ENCODE measurements at places on chromosomes 12 and 14. TPM values are rescaled to one million over a fixed set of nuclear protein-coding genes. Genes with fewer than 3 reads are reported as not detected.
A peak's percentile ranks its signal among the peaks of the same experiment; 100 is the strongest.

GRCh38 chr12:77492536-77492935, 338.2 kb upstream of the NAV3 start:
- no peak overlapping the region for H3K4me3 ChIP-seq
- no peaks in the 10 kb centered on the region for H3K36me3 ChIP-seq
- no peaks in the 10 kb centered on the region for H3K27me3 ChIP-seq
- no peaks in the 10 kb centered on the region for H3K4me1 ChIP-seq

- no peaks in the 10 kb centered on the region for H3K4me1 ChIP-seq
- H3K27me3 ChIP-seq: peaks cover 40% of the 10 kb centered on the region
- H3K27ac ChIP-seq: no peak overlapping the region
- no peaks in the 10 kb centered on the region for H3K36me3 ChIP-seq
Measured at GRCh38 chr14:64811676-64812075, 68.0 kb downstream of the SPTB start.

DNA sequence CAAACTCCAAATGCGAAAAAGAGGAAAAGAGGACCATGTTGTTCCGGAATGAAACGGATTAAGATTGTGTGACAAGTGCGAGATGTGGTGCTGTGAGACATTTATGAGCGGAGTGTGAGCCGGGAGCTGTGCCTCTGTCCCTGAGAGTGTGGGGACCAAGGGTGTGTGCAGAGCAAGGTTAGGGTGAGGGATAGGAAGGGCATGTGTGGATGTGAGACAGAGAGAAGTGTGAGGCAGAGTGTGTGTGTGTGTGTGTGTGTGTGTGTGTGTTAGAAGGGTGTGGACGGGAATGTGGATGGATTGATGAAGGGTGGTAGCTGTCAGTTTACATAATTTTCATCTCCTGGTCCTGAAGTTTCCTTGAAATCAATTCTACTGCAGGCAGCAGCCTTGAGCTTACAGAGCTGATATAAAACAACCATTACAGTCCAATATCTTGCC, 4.3 kb upstream of the OTX2 start:
- H3K4me1 ChIP-seq: peaks cover 5% of the 10 kb centered on the region
- no peak overlapping the region for H3K4me3 ChIP-seq
- peaks cover 87% of the 10 kb centered on the region for H3K27me3 ChIP-seq
- H3K36me3 ChIP-seq: peaks cover 10% of the 10 kb centered on the region
- DNase-seq: no peak

- H3K27ac ChIP-seq: no peak overlapping the region
- no peak overlapping the region for H3K4me3 ChIP-seq
Measured at GRCh38 chr14:58469309-58469708, 41.8 kb downstream of the KIAA0586 start.

GRCh38 chr14:35883677-35884293, 57.6 kb downstream of the BRMS1L start:
- peaks cover 14% of the 10 kb centered on the region for H3K27me3 ChIP-seq
- H3K4me1 ChIP-seq: peaks cover 5% of the 10 kb centered on the region
- H3K4me3 ChIP-seq: no peak overlapping the region

DNA sequence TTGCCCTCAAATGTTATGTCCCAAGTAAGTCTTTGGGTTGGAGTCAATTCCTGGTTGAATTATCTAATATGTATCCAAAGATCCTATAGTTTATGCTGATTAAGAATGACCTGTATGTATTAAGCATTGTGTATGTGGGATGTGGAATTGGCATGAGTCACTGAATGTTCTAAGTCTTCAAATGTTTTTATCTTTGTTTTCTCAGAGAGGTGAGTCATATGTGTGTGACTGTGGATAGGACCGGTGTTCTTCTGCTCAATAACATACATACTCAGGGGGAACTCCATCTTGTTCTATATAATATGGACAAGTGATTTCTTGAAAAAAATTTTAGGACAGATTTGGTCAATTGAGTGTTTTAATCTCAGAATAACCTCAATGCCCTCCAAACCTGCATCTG, 57.9 kb downstream of the NAV3 start:
- H3K4me1 ChIP-seq: no peaks in the 10 kb centered on the region
- no peaks in the 10 kb centered on the region for H3K27me3 ChIP-seq
- H3K27ac ChIP-seq: no peak overlapping the region

DNA sequence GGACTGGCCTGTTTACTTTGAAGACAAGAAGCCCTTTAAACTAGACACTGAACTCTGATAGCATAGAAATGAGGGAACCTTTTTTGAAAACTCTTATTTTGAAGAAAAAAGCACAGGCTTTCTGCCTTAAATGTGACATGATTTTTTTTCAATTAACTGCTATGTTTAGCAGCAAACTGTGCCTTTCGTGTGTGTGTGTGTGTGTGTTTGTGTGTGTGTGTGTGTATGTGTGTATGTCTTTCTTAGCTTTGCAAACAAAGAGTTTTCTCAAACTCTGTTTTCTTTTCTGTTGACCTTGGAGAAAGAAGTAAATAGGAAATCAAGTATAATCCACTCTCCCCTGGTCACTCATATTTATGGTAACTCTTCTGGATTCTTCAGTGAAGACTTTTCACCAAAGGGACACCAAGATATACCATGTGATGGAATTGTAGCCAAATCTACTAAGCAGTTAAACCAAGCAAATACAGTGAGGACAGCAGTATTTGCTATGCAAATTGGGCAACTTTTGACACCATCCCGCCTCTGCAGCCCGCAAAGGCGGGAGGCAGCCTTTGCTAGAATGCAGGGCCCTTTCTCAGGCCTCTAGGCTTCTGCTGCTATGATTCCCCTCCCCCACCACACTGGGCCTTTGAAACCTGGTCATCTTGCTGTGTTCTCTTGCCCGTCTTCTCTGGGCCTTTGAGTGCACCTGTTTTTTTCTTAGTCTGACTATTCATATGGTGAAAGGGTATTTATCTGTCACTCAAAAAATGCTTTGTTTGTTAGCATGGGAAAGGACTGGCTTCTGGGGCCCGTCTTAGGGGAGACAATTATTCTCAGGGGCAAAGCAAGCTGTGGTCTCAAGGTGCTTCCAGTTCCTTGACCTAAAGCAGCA, 107.9 kb downstream of the MYRFL start:
- peaks cover 13% of the 10 kb centered on the region for H3K27me3 ChIP-seq
- H3K36me3 ChIP-seq: no peaks in the 10 kb centered on the region
- no peak overlapping the region for H3K4me3 ChIP-seq

YLPM1 gene
- total RNA-seq: 64.1 TPM

- no peaks in the 10 kb centered on the region for H3K27me3 ChIP-seq
- no peak overlapping the region for H3K27ac ChIP-seq
- no peak overlapping the region for H3K4me3 ChIP-seq
- peaks cover 7% of the 10 kb centered on the region for H3K4me1 ChIP-seq
- no peaks in the 10 kb centered on the region for H3K36me3 ChIP-seq
Measured at GRCh38 chr12:69428351-69429073, 41.7 kb upstream of the FRS2 start.

ITPR2 gene
- 31.1 TPM for total RNA-seq

NOVA1 gene
- total RNA-seq: 0.42 TPM

DNA sequence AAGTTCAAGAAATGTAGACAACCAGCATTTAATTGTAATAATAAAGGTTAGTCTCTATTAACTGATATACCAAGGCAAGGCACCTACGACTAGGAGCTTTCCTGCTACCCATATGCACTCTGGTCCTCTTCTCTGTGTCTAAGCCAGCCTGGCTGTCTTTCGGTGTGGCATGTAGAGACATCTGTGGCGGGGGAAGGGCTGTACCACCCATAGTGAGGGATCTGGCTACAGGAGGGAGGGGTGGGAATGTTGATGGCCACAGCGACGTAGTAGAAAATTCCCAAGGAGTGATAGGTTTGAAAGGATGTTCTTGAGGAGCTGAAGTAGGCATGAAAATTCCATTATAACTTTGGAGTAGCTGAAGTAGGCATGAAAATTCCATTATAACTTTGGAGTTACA, 344.2 kb downstream of the ATP23 start:
- H3K36me3 ChIP-seq: no peaks in the 10 kb centered on the region
- DNase-seq: no peak
- H3K27ac ChIP-seq: no peak overlapping the region
- H3K27me3 ChIP-seq: no peaks in the 10 kb centered on the region
- no peak overlapping the region for H3K4me3 ChIP-seq

DNA sequence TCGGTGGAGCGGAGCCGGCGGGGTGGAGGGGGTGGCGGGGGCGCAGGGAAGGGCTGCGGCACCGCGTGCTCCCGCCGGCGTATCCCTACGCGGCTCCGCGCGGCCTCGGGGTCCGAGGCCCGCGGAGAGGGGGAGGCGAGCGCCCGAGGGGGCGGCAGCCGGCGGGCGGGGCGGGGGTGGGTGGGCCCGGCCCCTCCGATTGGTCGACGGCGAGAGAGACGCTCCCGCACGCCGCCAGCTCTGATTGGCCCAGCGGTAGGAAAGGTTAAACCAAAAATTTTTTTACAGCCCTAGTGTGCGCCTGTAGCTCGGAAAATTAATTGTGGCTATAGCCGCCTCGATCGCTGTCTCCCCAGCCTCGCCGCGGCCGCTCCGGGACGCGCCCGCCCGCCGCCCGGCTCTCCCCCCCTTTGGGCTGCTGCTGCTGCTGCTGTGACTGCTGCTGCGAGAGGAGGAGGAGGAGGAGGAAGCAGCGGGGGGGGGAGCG, at the start of gene FOXG1:
Gene FOXG1 (plus strand): TSS at position 319 of the 487 bp plus-strand sequence. CDS start 493 bp downstream, outside the sequence.
- H3K36me3 ChIP-seq: peaks cover 14% of the 10 kb centered on the region
- DNase-seq: no peak
- H3K27me3 ChIP-seq: peaks cover 52% of the 10 kb centered on the region
- peak within 1 kb of the TSS; percentile 23 for H3K4me3 ChIP-seq

DNA sequence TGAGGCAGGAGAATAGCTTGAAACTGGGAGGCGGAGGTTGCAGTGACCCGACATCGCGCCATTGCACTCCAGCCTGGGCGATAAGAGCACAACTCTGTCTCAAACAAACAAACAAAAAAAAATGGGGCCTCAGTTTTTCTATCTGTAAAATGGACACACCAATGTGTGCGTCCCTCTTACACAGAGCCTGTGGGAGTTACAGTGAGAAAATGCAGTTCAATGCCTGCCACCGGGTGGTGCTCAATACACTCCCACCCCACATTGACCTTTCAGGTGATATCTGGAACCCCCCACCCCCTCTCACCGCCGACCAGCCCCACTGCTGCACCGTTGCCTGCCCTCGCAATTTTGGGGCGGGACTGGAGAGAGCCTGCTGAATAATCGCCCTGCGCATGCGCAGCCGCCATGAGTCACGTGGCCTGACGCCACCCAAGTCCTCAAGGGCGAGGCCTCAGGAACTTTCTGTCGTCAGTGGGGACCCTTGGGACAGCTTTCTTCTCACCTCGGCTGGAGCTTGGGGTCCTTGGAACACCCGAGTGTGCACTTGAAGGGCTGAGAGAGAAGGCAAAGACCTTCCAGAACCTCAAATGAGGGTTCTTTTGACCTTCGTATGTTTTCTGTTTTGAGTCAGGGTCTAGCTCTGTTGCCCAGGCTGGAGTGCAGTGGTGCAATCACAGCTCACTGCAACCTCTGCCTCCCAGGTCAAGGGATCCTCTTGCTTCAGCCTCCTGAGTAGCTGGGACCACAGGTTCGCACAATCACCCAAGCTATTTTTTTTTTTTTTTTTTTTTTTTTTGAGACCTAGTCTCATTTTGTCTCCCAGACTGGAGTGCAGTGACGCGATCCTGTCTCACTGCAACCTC, 14.6 kb upstream of the CABP1 start:
- peak; percentile 61 for DNase-seq
- no peak overlapping the region for H3K4me3 ChIP-seq
- peaks cover 10% of the 10 kb centered on the region for H3K27me3 ChIP-seq
- no peaks in the 10 kb centered on the region for H3K4me1 ChIP-seq

TSPAN9 gene
- total RNA-seq: not detected

DNA sequence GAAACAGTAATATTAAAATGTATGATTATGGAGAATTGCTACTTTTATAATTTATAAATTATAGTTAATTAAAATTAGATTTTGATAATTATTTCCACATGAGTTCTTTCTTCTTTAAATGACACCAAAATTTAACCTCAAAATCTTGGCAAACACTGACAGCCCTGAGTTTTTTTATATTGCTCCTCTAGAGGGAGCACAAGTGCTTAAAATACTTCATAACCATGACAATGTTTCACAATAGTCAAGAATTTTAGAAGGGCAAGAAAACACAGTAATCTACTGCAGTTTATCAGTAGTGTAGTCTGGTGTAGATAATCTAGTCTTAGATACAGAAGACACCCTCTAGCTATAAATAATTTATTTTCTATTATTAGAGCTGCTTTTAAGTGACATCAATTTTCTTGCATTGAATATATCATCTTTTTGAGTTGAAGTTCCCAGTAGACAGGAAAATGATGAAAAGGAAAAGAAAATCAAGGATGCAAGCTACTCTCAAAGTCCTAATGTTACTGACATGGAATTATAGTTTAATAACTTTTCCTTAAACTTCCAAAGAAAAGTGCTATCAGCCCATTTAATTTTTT, 14.3 kb upstream of the PTGER2 start:
- H3K4me3 ChIP-seq: no peak overlapping the region
- no peak overlapping the region for H3K27ac ChIP-seq
- H3K27me3 ChIP-seq: no peaks in the 10 kb centered on the region

- H3K27ac ChIP-seq: no peak overlapping the region
- no peak for DNase-seq
- no peaks in the 10 kb centered on the region for H3K4me1 ChIP-seq
Measured at GRCh38 chr14:56378475-56378877, 201.1 kb upstream of the TMEM260 start.

DNA sequence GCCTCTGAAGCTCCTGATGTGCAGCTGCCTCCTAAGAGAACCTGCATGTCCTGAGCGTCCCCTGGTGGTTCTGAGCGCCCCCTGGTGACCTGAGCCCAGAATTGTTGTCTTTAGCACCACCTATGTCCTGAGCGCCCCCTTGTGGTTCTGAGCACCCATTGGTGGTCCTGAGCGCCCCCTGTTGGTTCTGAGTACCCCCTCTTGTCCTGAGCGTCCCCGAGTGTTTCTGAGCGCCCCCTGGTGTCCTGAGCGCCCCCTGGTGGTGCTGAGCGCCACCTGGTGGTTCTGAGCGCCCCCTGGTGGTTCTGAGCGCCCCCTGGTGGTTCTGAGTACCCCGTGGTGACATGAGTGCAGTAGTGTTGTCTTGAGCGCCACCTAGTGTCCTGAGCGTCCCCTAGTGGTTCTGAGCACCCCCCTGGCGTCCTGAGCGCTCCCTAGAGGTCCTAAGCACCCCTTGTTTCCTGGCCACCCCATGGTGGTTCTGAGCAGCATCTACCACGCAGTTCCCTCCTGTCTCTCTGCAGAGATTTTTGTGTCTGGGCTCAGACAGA, 782.5 kb downstream of the TMEM121 start:
- H3K4me1 ChIP-seq: no peaks in the 10 kb centered on the region
- H3K27ac ChIP-seq: no peak overlapping the region
- peaks cover 61% of the 10 kb centered on the region for H3K27me3 ChIP-seq
- no peak overlapping the region for H3K4me3 ChIP-seq
- H3K36me3 ChIP-seq: no peaks in the 10 kb centered on the region

GRCh38 chr12:64895526-64895925, 71.1 kb downstream of the TBC1D30 start:
- H3K27me3 ChIP-seq: peaks cover 17% of the 10 kb centered on the region
- no peak overlapping the region for H3K27ac ChIP-seq
- H3K4me3 ChIP-seq: no peak overlapping the region
- H3K4me1 ChIP-seq: peaks cover 2% of the 10 kb centered on the region
- H3K36me3 ChIP-seq: no peaks in the 10 kb centered on the region

SERPINA6 gene
- total RNA-seq: not detected

POTEG gene
- not detected for total RNA-seq

RHEBL1 gene
- total RNA-seq: 14.9 TPM

CBLN3 gene
- total RNA-seq: 5.0 TPM

IFT43 gene
- total RNA-seq: 5.5 TPM

Data from activated CD8-positive, alpha-beta memory T cell treated with anti-CD3 and anti-CD28 coated beads, Interleukin-2, amount 10 ng/mL, durations not matched to agents 7 days and 5 days (primary cell).